Putamen (tissue), 1 donor: ENCODE measurements at places on chromosomes 7 and 10.

DNA sequence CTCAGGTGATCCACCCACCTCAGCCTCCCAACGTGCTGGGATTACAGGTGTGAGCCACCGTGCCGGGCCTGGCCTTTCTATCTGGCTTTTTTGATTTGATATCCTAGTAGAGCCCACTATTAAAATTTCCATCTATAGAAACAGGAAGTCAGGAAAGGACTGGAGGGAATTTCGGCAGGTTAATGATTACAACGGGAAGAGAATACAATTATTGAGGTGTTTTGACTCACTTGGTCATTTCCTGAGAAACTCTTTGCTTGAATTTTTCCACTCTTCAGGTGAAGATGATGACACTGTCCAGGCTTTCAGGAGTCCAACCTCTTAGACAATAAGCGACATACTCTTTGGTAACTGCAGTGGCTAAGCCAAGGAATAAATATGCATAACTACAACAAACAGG lies 1.1 kb upstream of the MKLN1 start:
- no peak for DNase-seq

- DNase-seq: no peak
Observed at GRCh38 chr7:128697302-128697905, 25.3 kb downstream of the GARIN1A start.

DNA sequence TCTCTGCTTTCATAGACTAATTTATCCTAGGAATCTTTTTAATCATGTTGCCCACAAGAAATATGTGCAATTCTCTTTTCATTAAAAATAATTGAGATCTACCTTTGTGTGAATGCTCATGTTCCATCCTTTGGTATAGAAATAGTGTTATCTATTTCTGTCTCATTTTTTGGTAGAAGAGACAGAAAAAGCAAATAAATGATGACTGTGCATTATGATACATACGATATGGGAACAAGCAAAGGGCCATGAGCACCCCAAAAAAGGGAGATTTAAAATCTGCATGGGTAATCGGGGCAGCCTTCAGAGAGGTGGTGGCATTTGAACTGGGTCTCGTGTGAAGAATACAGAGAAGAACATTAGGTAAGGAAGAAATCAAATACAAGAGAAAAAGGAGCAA lies 1197.5 kb upstream of the AUTS2 start:
- no peak for DNase-seq

GRCh38 chr7:75915416-75916156 lies 631 bp downstream of the POR start:
- DNase-seq: peak; percentile 16

GRCh38 chr7:18855796-18856195 lies 261.6 kb downstream of the TWIST1 start:
- no peak for DNase-seq

DNA sequence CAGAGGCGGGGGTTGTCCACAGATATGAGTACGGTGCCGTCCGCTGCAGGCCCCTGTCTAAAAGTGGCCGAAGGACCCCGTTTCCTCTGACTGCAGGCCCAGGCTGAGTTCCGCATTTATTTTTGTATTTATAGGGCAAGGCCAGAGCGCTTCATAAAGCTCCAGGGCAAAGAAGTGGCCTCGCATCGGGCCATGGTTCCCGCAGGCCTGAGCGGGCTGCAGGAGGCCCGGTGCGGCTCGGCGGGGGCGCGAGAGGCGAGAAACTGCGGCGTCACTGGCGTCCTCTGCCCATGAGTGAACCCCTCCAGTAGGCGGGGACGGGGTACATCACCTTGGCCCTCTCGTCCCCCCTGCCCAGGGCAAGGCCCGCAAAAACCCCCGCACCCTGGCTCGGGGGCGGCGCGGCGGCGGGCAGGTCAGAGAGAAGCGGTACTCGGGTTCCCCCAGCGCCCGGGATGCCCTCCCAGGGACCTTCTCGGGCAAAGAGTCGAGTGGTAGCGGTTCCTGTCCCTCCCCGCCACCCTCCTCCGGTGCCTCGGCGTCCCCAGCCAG lies 355.7 kb downstream of the DNAJB6 start:
- DNase-seq: no peak

DNA sequence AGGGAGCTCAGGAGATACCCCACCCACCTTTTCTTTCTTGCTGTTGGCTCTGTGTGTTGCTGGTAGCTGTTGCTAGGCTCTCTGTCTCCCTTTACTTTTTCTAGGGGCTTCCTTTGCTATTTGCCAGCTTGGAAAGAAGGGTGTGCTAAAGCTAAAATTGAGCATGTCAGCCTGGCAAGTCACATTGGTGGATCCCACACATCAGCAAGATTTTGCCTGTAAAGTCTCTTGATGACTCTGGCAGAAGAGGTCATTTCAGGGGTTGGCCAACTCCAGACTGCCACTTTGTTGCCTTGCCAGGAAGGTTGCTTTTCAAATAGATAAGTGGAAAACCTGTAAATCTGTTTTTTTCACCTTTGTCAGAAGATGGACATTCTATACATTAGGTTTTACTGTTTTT lies 9.9 kb downstream of the CCNY start:
- DNase-seq: peak; percentile 32
